ENCODE measurements at places on chromosomes 2 and 18.
A peak's percentile ranks its signal among the peaks of the same experiment; 100 is the strongest.

- peak; percentile 26 for DNase-seq
These were observed 563.9 kb downstream of the DCC start for GRCh38 chr18:52903857-52904256.

DNA sequence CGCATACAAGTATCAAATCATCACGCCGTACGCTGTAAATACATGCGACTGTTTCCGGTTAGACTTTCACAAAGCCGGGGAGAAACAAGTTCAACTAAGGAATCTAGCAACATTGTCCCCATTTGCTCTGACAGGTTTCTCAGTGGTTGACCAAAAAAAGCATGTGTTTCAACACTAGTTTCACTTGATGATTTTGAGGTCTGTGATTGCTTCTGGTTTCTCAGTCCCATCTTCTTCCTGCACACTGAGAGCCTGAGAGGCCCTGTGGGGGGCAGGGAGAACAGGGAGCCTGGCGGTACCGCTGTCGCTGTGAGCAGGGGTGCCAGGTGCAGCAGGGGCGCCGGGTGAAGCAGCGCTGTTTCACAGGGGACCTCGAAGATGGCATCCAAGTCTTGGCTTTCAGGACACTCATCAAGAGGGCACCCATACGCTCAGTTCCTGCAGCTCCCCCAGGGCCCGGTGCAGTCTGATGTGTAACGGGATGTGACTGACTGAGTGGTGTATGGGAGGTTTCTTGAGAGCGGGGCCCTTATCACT is 270.9 kb downstream of the TWIST2 start:
- no peak for DNase-seq

DNA sequence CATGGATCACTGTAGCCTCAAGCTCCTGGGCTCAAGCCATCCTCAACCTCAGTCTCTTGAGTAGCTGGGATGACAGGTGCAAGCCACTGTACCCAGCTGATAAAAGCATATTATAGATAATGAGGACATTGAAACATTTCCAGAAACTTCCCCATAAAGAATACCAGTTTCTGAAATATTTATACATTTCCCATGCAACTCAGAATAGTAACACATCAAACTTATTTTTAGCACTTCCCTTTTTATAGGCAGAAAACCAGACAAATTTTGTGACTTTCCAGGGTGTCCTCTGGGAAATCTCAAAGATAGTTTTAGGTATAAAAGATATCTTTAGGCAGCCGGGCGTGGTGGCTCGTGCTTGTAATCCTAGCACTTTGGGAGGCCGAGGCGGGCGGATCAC is 25.1 kb upstream of the DPYSL5 start:
- no peak for DNase-seq

DNA sequence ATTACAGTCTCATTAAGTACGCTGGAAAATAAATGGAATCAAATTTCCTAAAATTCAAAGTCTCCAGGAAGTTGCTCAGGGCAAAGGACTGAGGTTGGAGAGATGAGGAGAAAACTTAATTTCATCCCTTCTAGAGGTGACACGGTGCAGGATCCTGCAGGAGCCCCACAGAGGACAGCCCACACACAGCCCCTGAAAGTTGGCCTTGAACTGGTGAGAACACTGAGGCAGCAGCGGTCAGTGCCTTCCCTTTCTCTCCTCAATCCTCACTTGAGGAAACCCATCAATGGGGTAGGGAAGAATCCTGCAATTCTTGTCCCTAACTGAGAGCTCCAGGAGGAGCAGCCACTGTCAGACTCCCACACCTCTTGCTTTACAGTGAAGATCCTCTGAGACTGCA is 37.5 kb downstream of the LOXHD1 start:
- DNase-seq: no peak

DNA sequence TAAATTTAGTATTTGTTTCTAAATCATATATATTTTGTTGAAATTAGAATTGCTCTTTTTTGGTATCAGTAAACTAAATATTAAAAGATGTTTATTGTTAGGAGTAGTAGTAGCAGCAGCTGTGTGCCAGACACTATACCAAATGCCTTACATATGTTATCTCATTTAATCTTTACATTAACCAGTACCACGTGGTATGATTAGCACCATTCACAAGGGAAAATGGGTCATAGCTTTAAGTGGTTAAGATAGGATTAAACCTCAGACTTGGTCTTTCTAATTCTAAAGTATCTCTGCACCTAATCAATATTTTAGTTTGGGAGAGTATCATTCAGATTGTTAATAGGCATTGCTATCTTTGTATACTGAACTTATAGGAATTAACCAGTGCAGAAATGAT is 29.0 kb downstream of the PSMD14 start:
- no peak for DNase-seq

GRCh38 chr2:81225756-81226155 is 921.2 kb upstream of the LRRTM1 start:
- no peak for DNase-seq

All from NCI-H345 (cell line).